ENCODE measurements at places on chromosomes 16 and 17. TPM values are rescaled to one million over a fixed set of nuclear protein-coding genes. Genes with fewer than 3 reads are reported as not detected.

The CHST5 gene
- 0.11 TPM for polyA plus RNA-seq

The KRT36 gene
- not detected for polyA plus RNA-seq

The FSCN2 gene
- polyA plus RNA-seq, result 0.48 TPM

The ZNF423 gene
- polyA plus RNA-seq, result 5.5 TPM

The RAB34 gene
- 57.6 TPM for polyA plus RNA-seq

The CCL2 gene
- polyA plus RNA-seq, result 93.8 TPM

The SALL1 gene
- polyA plus RNA-seq, result 0.45 TPM

The CTRB1 gene
- polyA plus RNA-seq, result 0.27 TPM

The TNFSF13 gene
- polyA plus RNA-seq, result 15.3 TPM

The SMARCD2 gene
- 27.9 TPM for polyA plus RNA-seq

The CNTNAP4 gene
- polyA plus RNA-seq, result 0.02 TPM

The SEPTIN1 gene
- 1.6 TPM for polyA plus RNA-seq

The GJC1 gene
- polyA plus RNA-seq, result 20.8 TPM

The TMEM208 gene
- 43.5 TPM for polyA plus RNA-seq

The TMEM238L gene
- not detected for polyA plus RNA-seq

The TIGD7 gene
- polyA plus RNA-seq, result 3.5 TPM

The HES7 gene
- polyA plus RNA-seq, result 0.25 TPM

The CTRL gene
- 0.66 TPM for polyA plus RNA-seq

All from right cardiac atrium (tissue), 5 donors.